Activated CD4-positive, alpha-beta T cell treated with anti-CD3 and anti-CD28 coated beads for 24 hours (primary cell): ENCODE measurements at places on chromosomes 12 and 14.

GRCh38 chr14:22598099-22598895 lies at the start of gene ABHD4:
TSS of gene ABHD4 (plus strand) at chr14:22598300. CDS start at chr14:22598307, 7 bp downstream.
- no peak for DNase-seq

- DNase-seq: no peak
Measured at GRCh38 chr14:70858641-70859040, 48.6 kb upstream of the PCNX1 start.

GRCh38 chr12:7219599-7220243 lies 30.2 kb downstream of the PEX5 start:
- DNase-seq: peak; percentile 58

- DNase-seq: no peak
Measured at GRCh38 chr14:24368562-24369252, 723 bp downstream of the NFATC4 start.
